Cardiac fibroblast (primary cell): ENCODE measurements at places on chromosomes 2 and 18.

GRCh38 chr18:34710458-34710914, 388 bp downstream of the DTNA start:
- DNase-seq, result peak; percentile 57

- DNase-seq, result peak; percentile 36
Measured at GRCh38 chr2:108305901-108306300, 17.2 kb downstream of the SULT1C2 start.

DNA sequence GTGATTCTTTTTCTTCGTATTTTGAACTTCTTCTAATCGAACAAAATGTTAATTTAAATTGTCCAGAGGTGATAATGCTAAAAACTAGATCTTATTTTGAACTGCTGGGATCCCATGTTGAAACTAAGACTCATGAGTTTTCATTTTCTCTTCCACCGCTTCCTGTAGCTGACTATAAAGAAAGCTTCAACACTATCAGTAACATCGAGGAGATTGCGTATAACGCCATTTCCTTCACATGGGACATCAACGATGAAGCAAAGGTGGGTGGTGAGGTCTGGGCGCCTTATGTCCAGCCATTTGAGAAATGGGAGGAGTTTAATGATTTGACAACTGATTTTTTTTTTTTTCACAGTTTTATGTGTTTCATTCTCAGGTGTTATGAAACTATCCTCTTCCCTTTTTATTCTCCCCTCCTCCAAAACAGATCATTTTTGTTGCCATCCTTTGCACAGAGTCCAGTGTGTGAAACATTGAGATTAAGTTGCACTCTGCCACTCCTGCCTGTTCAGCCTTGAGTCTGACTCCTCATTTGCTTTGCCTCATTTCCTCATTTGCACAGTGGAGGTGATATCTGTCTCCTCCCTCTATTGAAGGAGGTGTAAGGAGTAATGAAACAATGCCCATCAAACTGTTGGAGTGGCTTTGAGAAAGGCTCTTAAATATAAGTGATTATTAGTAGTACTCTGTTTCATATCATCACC, 13.8 kb downstream of the GRHL1 start:
- no peak for DNase-seq

DNA sequence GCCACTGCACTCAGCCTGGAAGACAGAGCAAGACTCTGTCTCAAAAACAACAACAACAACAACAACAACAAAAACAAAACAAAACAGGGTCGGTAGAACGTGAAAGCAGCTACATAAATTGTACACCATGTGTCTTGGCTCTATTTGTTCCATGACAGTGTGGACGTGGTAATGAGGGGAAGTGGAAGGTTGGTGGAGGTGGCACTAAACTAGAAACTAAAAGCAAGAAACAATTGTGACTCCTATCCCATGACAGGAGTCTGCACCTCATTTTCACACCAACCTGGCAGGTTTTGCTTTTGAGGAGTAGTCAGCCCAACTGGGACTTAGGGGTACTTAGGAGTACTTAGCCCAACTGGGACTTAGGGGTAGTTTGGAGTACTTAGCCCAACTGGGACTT, 62.5 kb upstream of the MRPS9 start:
- no peak for DNase-seq

GRCh38 chr2:73406996-73407395, 21.4 kb downstream of the ALMS1 start:
- no peak for DNase-seq

DNA sequence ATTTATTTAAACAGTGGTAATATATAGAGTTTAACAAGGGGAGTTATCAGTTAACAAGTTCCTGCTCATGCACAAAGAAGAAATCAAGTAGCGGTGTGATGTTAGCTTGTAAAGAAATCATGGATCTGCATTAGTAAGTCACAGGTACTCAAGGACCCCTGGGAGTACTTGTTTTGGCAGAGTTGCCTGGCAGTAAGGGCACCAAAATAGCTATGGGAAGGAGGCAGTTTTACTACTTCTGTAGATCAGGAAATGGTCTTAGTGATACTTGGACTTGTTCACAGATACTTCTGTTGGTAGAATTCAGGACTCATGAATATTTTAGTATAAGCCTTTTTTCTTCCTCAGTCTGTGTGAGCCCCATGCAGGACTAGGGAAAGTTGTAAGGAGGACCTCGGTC, 107.3 kb upstream of the IL1R2 start:
- no peak for DNase-seq

DNA sequence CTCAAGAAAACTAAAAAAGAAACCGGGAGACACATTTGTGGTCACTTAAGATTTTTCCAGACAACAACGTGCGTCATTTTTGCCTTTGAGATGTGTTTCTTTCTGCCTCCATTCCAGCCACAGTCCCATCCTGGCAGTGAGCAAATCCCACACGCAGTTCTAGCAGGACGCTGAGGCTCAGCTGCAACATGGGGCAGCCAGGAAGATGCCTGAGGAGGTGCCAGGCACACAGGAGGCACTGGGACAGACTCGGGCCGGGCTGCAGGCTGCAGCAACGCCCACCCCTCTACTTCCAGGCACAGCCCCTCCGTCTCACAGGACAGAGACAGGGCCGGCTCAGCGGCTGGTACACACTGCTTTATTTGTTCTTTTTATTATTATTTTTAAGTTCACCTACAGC, 13.1 kb downstream of the KLF11 start:
- no peak for DNase-seq
